Stimulated activated CD4-positive, alpha-beta T cell treated with anti-CD3 and anti-CD28 coated beads, Interleukin-4, amount 100 ng/mL, for 24 hours (primary cell): ENCODE measurements at places on chromosomes 2 and 18.

DNA sequence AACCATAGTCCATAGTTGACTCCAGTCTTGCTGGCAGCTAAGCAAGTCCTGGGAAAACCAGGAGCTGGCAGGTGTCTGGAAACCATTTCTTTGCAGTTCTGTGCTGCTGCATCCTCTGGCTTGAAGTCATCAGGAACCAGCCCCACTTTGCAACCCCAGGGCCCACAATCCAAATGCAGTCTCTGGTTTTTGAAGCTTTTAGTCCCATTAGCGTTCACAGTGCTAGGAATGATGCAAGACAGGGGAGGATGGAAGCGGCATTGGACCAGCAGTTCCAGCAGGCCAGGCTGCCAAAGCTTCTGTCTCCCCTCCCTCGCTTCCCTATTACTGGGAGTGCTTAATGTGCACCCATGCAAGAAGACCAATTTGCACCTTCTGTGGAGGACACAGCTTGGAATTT lies 106.4 kb downstream of the ZBTB7C start:
- no peak for DNase-seq

DNA sequence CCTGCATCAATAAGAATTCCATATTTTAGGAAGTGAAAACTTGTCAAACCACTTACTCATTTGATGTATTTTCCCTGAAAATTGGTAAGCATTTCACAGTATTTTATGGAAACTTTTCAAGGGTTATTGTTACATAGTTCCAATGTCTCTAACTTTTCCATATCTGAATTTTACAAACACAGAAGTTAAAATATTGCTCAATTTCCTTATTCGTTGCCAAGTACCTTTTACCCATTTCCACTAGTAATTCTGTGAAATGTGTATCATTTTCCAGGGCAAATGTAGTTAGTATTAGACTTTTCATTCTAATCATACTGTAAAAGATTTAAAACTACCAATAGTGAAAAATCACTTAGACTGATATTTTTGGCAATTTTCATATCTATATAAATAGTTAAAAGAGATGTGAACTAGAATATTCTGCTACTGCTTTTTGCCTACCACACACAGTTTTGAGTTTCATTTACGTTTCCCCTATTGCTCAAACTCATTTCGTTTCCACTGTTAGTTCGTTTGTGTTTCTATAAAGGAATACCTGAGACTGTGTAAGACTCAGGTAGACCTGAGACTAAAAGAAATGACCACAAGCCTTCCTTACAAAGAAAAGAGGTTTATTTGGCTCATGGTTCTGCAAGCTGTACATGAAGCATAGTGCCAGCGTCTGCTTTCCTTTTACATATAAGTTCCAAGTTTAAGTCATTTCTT lies 86.3 kb downstream of the PMS1 start:
- no peak for DNase-seq

GRCh38 chr18:11850821-11851145 lies 430 bp upstream of the CHMP1B start:
- DNase-seq, result no peak

GRCh38 chr2:38115216-38116032 lies 39.5 kb upstream of the CYP1B1 start:
- DNase-seq, result peak; percentile 74

DNA sequence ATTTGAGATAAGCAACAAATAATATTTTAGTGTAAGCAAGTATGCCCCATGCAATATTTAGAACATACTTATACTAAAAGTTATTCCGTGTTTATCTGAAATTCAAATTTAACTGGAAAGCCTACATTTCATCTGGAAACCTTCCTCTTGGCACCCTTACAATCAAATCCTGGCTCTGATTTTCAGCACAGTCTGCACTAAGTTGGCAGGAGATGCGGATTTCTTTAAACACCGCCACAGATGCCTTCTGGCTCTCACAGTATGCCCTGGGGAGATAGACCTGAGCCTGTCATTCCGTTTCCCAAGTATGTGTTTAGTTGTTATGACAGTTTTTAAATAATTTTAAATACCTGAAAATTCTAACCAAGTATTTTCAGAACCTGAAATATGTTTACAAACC lies 7.3 kb upstream of the MLPH start:
- DNase-seq, result no peak

- DNase-seq, result no peak
Observed at GRCh38 chr2:95073856-95074662, 47.5 kb downstream of the MRPS5 start.

DNA sequence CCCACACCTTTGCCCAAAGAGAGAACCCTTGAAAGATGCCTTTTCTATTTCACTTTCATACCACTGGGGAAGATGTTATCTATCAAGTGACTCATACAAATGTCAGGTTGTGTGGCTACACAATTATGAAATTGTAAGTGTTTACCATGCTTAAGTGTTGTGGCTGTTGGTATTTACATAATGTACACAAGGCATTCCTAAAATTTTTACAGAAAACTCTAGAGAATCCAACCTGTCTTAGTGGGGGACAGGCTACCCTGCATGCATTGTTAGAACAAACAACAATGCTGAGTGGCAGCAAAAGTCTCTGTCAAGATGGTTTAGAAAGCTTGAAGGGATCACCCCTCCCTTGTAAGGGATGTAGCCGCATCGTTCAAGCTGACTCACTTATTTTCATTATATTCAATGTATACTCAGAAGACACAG lies 5.5 kb upstream of the MGAT4A start:
- peak; percentile 37 for DNase-seq

DNA sequence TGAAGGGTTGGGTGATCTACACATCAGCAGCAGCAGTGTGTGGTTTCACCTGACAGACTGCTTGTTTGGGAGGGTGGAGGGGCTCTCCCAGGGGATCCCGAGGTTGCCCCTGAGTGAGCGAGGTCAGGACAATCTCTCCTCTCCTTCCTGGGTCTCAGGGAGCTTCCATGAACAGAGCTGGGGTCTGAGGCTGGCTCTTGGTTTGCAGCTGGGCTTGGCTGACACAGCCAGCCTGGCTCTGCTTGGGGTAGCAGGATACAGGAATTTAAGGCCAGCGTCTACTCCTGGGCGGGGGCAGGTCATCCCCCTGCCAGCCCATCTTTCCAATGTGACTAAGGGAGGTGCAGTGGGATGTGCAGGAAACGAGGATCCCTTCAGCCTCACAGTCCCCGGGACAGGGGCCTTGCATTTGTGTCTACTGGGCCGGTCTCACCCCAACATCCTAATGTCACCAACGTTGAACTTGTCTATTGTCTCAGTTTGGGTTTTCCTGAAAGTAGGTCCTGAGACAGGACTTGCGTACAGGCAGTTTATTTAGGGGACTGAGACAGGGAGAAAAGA lies 262.6 kb upstream of the HDAC4 start:
- DNase-seq, result no peak

- DNase-seq, result no peak
Observed at GRCh38 chr2:69570474-69570873, 73.1 kb downstream of the AAK1 start.

- DNase-seq, result no peak
Observed at GRCh38 chr2:75571730-75572430, 11.1 kb upstream of the EVA1A start.

DNA sequence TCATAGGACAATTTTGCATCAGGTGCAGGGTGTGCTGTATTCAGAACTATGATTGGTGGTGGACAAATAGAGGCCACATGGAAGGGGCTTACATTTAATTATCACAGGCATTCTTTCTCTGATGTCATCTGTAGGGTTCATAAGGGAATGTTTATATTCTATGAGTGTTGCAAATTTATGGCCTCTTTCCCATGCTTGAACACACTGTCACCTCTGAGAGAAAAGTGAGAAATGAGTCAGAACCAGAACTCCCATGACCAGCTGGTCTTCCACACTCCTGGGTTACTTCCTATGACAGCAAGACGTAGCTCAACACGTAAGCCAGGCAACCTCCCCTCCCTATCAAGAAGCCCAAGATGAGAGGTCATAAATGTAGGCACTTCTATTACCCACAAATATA lies 310.8 kb downstream of the PIEZO2 start:
- no peak for DNase-seq

- DNase-seq, result no peak
Observed at GRCh38 chr2:15890936-15891905, 49.1 kb upstream of the MYCN start.

DNA sequence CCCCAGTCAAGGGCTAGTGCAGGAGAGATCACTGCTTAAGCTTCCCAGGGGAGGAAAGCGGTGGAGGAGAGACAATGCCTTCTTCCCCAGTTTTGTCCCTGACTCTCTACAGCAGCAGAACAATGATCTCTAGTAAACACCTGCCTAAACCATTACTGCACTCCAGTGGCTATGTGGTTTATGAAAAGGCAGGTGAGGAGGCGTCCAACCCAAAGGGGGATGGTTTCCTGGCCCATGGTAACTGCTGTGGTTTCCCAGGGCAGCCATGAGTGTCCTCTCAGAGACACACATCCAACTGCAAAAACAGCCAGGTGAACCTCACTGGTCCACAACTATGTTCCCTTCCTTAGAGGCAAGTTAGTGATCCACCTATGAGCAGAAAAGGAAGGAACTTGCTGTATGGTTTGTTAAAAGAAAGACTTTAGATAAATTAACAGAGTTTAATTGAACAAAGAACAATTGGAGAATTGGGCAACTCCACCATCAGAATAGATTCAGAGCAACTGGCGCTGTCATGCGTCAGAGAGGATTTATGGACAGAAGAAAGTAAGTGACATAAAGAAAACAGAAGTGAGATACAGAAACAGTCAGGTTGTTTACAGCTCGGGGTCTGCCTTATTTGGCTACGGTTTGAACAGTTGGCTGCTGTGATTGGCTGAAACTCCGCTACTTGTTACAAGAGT lies 4.8 kb upstream of the TTC39C start:
- no peak for DNase-seq

DNA sequence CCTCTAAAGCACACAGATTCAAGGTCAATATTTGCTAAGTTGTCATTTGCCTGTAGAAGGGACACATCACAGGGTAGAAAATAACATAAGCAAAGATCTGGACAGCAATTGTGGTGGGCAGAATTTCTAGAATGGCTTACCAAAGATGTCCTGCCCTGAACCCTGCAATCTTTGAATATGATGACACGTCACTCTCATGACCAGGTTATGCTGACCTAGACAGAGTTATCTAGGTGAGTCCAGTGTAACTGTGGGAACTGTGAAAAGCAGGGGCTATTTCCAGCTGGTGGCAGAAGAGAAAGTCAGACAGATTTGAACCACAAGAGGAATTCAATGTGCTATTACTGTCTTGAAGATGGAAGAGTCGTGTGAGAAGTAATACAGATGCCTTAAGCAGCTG lies 112.3 kb upstream of the CNGA3 start:
- DNase-seq, result no peak

GRCh38 chr2:76563730-76564129 lies 853.0 kb upstream of the GCFC2 start:
- DNase-seq, result no peak

GRCh38 chr2:12990523-12990922 lies 273.8 kb downstream of the TRIB2 start:
- no peak for DNase-seq

DNA sequence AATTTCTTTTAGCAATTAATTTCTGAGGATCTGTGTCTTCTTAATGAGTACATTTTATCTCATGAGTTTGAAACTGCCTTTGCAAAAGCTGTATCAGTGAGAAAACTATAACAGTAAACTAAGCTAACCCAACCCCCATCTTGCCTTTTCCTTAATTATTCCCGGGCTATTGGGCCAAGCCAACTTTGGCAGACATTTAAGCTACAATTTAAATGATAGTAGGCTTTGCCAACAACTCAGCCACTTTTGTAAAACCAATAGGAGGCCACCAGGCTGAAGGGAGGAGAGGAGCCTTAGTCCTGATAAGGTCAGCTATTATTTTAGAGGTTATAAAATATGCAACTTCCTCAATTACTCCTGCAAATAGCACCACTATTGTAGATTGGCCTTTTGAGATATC lies 218.0 kb upstream of the KCNJ3 start:
- DNase-seq, result no peak

- no peak for DNase-seq
Observed at GRCh38 chr2:127455566-127456493, 37.6 kb downstream of the PROC start.

GRCh38 chr2:109266496-109266895 lies 137.5 kb downstream of the SH3RF3 start:
- no peak for DNase-seq

- DNase-seq, result no peak
Observed at GRCh38 chr18:66011916-66012315, 261.1 kb downstream of the CDH7 start.

DNA sequence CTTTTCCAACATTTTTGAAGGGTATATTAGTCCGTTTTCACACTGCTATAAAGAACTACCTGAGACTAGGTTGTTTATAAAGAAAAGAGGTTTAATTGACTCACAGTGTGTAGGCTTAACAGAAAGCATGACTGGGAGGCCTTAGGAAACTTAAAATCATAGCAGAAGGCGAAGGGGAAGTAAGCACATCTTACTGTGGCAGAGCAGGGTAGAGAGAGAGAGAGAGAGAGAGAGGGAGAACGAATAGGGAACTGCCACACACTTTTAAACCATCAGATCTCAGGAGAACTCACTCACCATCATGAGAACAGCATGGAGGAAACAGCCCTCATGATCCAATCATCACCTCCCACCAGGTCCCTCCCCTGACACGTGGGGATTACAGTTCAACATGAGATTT lies 420.3 kb downstream of the SOCS6 start:
- DNase-seq, result no peak

GRCh38 chr18:79576686-79577351 lies 102.8 kb upstream of the CTDP1 start:
- no peak for DNase-seq
